ENCODE measurements at places on chromosomes 2 and 18.

DNA sequence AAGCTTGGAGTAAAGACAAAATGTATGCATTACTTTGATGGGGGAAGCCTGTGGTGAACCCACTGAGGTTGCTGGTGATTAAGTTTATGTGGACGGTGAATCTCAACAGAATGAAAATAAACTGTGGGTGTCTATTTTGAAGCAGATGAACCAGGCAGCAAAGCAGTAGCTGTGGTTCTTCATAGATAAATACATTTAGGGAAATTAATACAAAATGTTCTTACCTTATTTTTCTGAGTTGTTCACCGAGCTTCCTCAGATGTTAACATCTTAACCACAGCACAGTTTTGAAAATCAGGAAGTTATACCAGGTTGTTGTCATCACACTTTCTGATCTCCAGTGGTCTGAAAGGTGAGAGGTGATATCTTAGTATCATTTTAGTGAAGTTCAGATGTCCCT, 53.9 kb downstream of the NCK2 start:
- no peak for DNase-seq

DNA sequence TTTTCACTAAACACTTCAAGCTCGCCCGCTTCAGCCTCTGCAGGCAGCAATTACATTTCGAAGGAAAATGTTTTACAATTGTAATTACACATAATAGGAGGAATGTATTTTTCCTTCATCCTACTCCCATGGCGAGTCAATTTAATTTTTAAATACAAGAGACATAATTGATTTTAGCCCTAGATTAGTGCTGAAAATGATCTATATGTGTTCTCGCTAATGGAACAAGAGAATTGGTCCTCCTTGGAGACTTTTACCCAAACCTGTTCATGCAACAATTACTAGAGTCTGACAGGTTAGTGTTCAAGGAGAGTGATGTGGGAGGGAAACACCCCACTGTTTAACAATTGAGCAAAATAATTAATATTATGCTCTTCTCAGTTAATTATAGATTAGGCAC, 509.4 kb upstream of the SETBP1 start:
- DNase-seq: no peak

DNA sequence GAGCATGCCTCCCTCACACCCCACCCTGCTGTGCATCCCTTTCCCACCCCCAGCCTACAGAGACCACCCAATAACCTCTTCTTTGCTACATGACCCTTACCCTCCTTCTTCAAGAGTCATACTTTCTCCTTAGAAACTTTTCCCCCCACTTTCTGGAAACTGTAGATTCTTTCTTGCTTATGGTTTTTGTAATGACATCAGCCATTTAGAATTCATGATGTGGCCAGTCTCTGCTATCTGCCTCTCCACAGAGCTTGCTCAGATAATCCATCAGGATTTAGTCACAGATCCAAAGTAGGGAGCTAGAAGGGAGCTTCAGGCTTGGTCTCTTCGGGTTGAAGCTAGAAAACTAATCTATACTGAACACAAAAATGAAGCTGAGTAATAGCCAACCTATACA, 36.5 kb downstream of the GALM start:
- DNase-seq: no peak

GRCh38 chr2:168804214-168804613, 1.8 kb downstream of the NOSTRIN start:
- no peak for DNase-seq

DNA sequence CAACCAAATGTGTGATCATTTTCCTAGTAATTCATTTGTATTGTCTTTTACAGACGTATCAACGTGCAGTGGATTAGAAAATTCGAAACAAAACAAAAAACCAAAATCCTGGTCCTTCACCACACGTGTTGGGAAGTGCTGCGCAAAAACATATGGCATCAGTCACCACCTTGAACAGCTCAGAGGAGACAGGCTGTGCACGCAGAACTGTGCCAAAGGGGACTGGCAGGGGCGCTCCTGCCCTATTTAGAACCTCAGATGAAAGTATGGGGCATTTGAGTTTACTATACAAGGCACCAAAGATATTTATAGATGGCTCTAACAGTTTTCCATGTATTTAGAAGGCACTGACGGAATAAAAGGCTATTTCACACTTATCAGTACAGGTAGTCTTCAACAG, 42.3 kb downstream of the NOL10 start:
- DNase-seq: no peak

GRCh38 chr2:138515092-138515491, 13.5 kb downstream of the SPOPL start:
- no peak for DNase-seq

DNA sequence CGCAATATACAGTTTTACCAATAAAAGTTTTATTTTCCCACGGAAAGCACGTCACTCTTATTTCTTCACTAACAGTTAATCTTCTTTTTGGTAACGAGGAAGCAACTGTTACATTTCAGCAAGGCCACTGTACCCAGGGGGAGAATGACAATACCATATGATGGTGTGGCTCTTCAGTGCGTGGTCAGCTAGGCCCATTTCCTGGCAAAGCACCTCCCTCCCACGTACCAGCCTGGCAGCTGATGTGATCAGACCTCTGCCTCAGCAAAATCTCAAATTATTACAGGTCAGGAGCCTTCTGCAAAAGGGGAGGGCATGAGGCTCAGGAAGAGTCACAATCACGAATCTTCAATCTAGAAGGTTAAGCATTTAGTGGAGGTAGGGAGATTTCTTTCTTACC, 55.4 kb downstream of the KLF7 start:
- no peak for DNase-seq

GRCh38 chr18:13136056-13136903, 82.3 kb upstream of the LDLRAD4 start:
- DNase-seq: peak; percentile 54

- no peak for DNase-seq
Observed at GRCh38 chr2:238915196-238915595, 67.3 kb downstream of the TWIST2 start.

DNA sequence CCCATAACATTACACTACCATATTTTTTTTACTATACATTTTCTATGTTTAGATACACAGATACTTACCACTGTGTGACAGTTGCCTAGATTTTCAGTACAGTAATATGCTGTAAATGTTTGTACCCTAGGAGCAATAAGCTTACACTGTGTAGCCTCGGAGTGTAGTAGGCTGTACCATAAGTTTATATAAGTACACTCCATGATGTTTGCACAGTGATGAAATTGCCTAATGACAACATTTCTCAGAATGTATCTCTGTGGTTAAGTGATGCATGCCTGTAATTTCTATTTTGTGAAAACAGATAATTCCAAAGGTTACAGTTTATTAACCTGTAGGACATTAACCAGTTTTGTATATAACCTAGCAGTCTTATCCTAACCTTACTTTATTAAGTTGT, 128.1 kb upstream of the RBMS1 start:
- DNase-seq: no peak

GRCh38 chr18:9968081-9968848, 54.4 kb downstream of the VAPA start:
- no peak for DNase-seq

DNA sequence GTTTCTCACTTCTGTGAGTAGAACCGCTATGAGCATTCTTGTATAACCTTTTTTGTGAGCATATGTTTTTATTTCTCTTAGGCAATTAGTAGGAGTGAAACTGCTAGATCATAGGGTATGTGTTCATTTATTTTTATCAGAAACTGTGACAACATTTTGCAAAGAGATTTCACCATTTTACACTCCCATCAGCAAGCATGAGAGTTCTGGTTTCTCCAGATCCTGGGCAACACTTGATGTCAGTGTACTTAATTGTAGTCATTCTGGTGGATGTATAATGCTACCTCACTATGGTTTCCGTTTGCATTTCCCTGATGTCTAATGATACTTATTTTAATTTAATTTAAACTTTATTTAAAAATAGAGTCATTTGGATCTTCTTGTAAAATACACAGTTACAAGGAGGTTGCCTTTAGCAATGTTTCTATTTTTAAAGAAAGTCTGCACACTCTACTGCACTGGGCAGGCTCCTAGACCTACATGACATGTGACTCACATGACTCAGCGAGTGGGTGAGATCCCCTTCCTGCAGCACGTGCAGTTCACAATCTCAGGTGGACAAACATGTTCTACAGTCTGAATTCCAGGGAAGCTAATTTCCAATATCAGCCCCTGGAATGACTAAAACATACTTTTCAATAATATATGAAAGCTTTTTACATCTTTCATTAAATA, 127.0 kb upstream of the BCL2L11 start:
- DNase-seq: no peak

GRCh38 chr2:221780281-221780688, 208.2 kb upstream of the EPHA4 start:
- no peak for DNase-seq
